ENCODE measurements at places on chromosomes 5 and 9. TPM values are rescaled to one million over a fixed set of nuclear protein-coding genes. Genes with fewer than 3 reads are reported as not detected.
A peak's percentile ranks its signal among the peaks of the same experiment; 100 is the strongest.

MRPS2 gene
- 21.4 TPM for total RNA-seq

GRCh38 chr5:178280631-178281030 is 48.0 kb upstream of the PHYKPL start:
- DNase-seq = no peak

DNA sequence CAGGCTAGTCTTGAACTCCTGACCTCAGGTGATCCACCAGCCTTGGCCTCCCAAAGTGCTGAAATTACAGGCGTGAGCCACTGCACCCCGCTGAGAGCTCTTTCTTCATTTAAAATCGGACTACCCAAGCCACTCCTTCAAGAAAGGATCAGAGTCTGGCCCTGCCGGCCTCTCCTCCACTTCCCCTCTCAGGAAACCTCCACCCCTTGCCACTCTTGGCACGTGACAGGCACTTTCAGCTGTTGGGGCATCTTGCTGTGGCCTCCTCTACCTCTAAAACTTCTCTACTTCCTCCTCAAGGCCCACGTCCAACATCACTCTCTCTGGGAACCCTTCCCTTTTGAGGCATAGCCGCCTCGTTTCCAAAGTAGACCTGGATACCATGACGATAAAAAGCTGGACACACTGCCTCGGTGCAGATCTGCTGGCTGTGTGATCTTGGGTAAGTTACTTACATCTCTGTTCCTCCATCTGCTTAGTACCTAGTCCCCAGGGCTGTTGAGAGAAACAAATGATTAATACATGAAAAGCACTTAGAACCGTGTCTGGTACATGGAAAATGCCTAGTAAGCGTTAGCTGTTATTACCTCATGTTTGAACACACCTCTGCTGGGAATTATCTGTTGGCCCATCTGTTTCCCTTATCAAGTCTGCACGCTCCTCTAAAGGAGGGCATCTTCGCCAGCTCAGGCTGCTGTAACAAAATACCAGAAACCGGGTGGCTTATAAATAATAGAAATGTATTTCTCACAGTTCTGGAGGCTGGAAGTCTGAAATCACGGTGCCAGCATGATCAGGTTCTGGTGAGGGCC is 55.3 kb downstream of the SMIM23 start:
- DNase-seq = no peak

- no peak for DNase-seq
Measured at GRCh38 chr9:130433168-130433946, 11.4 kb upstream of the ASS1 start.

C5orf52 gene
- not detected for total RNA-seq

GRCh38 chr5:130795037-130795436 is 370.0 kb downstream of the HINT1 start:
- DNase-seq = no peak

GRCh38 chr5:95284572-95285408 is at the start of gene MCTP1:
Gene MCTP1 (minus strand): TSS chr5:95285094.
- DNase-seq = peak; percentile 1

MRPS30 gene
- 78.9 TPM for total RNA-seq

DNA sequence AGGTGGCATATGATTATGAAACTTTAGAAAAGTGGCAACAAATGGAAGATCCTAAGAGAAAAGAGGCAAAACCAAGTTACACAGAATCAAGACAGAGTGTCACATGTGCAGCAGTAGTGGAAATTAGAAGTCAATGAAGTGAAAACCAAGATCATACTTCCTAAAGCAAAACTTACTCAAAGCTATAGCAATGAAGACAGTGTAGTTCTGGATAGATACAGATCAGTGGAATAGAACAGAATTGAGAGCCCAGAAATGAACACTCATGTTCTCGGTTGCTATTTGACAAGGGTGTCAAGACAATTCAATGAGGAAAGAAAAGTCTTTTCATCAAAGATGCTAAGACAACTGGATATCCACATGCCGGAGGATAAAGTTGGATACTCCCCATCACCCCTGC is 43.5 kb downstream of the NAA35 start:
- no peak for DNase-seq

MROH2B gene
- not detected for total RNA-seq

SLC45A2 gene
- 0.09 TPM for total RNA-seq

- no peak for DNase-seq
Measured at GRCh38 chr5:62707131-62707530, 128.5 kb downstream of the LRRC70 start.

DNA sequence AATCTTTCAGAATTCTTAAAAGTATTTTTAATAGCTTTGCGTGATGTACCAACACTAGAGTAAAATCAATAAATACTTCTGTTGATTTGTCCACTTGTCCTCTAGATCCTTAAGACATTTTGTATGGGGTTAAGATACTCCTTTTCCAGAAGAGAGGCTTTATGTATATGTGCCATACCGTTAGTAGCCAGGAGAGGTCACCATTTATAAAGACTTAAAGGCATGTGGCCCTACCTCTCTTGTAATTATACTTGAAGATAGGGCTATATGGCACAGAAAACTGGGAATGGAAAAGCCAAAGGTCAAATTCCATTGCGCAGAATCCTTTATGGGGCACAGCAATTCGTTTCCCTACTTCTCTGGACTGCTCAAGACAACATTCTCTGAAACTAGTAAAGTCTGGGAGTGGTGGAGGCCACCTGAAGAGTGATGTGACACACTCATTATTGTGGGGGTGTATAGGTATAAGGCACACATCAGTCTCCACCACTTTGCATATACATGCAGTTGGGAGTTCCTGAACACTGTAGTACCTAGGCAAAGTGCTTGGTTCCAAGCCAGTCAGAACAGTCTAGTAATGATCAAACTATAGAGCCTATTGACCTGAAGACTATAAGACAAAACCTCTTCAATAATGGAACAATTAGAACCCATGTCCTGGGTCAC is 140.1 kb upstream of the FBXL17 start:
- DNase-seq = peak; percentile 75

TEK gene
- total RNA-seq = 3.8 TPM

SH3RF2 gene
- 6.7 TPM for total RNA-seq

BTNL8 gene
- not detected for total RNA-seq

PAPPA gene
- total RNA-seq = 80.5 TPM
